ENCODE measurements at places on chromosomes 5 and 9.

GRCh38 chr5:125083981-125084380 is 337.5 kb upstream of the ZNF608 start:
- DNase-seq, result no peak

DNA sequence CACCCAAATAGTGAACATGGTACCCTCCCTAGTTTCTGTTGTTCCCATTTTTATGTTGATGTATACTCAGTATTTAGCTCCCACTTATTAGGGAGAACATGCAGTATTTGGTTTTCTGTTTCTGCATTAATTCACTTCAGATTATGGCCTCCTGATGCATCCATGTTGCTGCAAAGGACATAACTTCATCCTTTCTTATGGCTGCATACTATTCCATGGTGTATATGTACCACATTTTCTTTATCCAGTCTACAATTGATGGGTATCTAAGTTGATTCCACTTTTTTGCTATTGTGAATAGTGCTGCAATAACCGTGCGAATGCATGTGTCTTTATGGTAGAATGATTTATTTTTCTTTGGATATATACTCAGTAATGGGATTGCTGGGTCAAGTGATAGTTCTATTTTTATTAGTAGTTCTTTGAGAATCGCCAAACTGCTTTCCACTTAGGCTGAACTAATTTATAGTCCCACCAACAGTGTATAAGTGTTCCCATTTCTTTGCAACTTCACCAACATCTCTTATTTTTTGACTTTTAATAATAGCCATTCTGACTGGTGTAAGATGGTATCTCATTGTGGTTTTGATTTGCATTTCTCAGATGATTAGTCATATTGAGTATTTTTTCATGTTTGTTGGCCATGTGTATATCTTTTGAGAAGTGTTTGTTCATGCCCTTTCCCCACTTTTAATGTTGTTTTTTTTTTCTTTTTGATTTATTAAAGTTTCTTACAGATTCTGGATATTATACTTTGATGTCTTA is 79.6 kb downstream of the SMIM15 start:
- DNase-seq, result no peak

DNA sequence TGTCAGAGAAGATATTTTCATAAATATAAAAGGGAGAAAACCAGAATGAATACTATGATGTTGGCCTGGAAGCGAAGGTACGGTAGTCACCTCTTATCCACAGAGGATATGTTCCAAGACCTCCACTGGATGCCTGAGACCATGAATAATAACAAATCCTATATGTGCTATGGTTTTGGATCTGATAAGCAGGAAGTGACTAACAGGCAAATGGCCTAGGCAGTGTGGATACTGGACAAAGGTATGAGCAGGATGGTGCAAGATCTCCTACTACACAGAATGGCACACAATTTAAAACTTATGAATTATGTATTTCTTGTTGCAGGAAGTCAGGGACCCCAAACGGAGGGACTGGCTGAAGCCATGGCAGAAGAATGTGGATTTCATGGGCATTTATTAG is 48.2 kb downstream of the ADAMTS12 start:
- no peak for DNase-seq

DNA sequence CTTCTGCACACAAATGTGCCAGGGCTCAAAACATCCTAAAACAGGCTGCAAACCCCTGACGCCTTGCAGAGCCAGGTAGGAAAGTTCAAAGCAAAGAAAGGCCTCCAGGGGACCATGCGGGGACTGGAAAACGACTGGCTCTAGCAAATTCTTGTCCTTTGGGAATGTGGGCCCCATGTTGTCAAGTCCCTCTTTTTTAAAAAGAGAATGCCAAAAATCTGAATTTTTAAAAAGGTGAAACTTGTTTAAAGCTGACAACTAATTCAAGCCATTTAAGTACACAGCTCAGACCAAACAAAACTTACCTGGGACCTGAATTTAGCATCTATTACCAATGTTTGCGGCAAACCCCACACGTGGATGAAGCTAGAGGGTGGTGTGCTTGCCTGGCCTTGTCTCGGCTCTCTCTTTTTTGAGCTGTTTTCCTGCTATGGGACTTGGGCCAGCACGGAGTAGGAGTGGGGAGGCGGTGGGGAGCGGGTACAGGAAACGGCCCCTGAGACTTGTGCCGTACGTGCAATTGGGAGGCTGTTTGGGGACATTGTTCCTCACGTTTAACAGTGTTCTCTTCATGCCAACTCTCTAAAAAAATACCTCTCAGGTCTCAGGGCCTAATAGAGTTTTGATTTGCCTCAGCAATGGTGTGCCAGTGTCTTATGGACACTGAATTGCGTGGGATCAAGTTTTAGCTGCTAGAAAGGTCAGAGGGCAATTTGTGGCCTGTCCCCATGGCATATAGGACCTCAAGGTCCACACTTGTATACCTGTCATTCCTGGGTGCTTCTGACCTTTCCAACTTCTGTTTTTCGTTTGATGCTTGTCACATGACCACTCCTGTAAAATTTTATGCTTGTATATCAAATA is 15.1 kb upstream of the PHF19 start:
- no peak for DNase-seq

DNA sequence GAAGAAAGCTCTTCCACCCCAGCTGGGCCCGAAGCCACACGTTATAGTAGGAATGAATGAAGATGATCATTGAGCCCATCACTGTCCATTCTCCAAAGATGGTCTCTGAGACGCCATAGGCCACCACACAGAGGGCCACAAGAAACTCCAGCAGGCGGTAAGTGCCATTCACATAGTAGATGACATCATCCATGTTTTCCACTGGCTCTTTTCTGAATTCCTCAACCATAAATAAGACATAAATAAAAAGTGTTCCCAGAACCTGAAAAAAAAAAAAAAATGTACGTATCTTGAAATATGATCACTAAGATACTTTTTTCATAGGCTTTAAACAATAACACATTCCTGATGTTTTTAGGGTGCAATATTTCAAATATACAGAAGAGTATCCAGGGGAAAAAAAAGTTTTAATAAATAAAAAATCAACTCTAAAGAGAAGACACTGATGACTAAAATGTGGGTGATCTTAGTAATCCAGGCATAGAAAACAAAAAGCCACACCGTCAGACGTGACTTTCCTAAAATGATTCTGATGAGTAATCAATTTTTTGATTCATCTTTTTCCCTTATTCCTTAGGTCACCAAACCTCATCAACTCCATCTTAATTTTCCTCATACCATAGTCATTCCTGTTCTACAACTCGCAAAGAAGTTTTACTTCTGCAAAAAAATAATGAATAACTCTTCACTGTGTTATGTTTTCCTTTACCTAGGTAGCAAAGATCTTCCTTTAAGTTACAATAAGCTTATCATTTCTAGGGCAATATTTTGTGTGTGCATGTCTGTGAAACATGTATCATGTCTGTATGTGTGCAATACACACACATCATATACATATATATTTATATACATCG is 47.8 kb downstream of the RNF145 start:
- DNase-seq, result no peak

- DNase-seq, result no peak
These were observed 1.6 kb upstream of the C5orf52 start for GRCh38 chr5:157669701-157670097.

DNA sequence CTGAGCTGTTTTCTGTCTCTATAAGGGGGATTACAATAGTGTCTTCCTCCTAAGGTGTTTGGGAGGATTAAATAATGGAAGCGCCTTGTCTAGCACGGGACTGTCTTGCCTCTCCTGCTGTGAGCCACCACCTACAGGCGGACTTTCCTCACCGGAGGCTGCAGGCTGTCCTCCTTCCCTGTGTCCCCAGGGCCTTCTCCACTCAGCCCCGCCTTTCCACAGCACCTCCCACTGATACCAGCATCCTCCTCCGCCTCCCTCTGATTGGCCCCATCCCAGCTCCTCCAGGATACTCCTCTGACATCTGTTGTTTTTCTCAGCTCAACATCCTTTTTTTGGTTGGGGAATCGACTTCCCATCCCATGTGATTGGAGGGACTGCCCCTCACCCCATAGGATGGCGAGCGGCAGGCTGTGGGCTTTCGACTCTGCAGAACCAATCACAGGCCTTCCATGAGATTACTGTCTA is 851 bp upstream of the ZDHHC12 start:
- peak; percentile 73 for DNase-seq

DNA sequence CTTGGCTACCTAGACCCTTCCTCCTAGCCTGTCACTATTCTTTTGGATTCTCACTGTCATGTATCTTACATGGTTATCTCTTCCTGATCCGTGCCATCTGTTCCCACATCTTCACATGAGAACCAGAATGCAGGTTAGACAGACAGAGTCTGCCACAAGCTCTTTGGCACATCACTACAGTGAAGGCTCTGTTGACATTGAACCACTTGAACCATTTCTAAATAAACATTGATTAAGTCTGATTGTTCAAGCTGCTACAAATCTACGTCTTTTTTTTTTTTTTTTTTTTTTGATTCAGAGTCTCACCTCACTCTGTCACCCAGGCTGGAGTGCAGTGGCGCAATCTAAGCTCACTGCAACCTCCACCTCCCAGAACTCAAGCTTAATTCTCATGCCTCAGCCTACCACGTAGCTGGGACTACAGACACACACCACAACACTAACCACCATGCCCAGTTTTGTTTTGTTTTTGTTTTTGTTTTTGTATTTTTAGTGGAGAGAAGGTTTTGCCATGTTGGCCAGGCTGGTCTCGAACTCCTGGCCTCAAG is 85.1 kb upstream of the LRRTM2 start:
- no peak for DNase-seq

DNA sequence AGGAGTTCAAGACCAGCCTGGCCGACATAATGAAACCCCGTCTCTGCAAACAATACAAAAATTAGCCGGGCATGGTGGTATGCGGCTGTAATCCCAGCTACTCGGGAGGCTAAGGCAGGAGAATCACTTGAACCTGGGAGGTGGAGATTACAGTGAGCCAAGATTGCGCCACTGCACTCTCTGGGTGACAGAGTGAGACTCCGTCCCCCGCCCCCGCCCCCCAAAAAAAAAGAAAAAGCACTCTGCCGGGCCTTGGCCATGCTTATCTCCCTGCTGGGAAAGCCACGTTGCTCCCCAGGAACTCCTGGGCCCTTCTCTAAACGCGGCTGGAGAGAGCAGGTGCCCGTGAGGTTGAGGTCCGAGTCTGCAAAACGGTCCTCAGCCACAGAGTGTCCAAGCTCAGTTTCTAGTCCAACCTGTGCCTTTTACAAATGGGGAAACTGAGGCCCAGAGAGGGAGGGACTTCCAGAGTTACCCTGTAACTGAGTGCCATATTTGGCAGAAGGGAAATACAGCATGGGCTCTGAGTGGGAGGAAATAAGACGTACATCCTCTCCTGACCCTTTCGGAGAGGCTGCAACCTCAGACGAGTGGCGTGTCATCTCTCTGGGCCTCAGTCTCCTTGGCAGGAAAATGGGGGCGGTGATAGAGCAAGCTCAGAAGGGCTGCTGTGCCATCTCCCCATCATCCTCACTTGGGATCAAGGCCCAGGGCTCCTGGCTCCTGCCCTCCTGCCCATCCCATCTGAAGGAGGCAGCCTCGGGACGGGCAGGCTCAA is 6.6 kb upstream of the PHYHD1 start:
- DNase-seq, result no peak

GRCh38 chr5:24805230-24805629 is 160.5 kb upstream of the CDH10 start:
- DNase-seq, result no peak

GRCh38 chr9:129183495-129184218 is 5.6 kb upstream of the IER5L start:
- no peak for DNase-seq

DNA sequence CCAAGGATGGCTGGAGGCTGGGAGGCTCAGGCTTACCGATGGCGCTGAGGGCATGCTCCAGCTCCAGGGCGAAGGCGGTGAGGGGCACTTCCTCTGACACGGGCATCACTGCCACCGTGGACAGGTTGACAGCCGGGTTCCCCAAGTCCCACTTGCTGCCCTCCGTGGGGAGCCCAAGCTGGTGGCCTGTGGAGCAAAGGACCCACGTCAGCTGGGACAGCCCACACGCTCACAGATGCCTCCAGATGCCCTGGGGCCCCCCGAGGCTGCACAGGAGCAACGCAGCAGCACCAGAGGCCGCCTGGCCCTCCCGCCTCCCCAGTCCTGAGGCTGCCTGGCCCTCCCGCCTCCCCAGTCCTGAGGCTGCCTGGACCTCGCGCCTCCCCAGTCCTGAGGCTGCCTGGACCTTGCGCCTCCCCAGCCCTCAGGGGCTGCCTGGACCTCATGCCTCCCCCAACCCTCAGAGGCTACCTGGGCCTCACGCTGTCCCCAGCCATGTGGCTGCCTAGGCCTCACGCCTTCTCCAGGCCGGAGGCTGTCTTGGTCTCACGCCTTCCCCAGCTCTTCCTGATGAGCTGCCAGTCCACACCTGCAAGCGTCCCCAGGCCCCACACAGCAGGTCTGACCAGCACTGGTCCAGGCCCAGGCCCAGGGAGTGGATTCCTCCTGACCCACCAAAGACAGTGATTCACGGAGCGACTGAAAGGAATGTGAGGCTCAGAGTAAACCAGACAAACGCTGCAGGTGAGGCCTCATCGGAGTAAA is 25.6 kb upstream of the NSMF start:
- no peak for DNase-seq

- DNase-seq, result no peak
These were observed 84.2 kb downstream of the YIPF5 start for GRCh38 chr5:144086295-144086694.

DNA sequence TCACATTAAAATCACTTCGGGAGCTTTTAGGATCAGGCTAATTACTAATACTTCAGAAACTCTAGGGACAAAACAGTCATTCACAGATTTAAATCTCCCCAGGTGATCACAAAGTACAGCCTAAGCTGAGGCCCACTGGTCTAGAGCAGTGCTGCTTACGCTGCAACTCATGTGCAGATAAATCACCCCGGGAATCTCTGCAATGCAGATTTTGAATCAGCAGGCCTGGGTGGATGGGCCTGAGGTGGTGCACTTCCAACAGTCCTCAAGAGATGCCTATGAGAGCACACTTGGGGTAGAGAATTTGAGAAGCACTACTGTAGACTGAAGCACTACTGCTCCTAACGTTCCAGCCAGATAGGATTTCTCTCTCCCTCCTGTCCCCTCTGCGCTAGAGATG is 28.4 kb downstream of the CSF1R start:
- DNase-seq, result no peak

- DNase-seq, result no peak
These were observed 88.1 kb upstream of the PTPRD start for GRCh38 chr9:10700915-10701314.

GRCh38 chr9:89361816-89362646 is 43.7 kb downstream of the SECISBP2 start:
- DNase-seq, result no peak

DNA sequence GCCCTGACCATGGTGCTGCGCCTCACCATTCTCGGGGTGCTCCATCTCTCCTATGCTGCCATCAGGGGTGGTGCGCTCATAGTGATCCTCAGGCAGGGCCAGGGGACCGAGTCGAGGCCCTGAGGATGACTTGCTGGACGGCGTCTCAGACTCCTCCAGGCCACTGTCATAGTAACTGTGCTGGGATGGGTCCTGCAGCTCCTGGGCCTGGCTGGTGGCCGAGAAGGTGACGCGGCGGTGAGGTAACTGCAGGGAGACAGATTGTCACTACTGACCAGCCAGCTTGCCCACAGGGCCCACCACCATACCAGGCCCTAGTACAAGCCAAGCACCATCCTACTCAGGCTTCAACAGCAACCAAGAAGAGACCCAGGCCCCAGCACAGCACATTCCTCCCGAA is 21.0 kb downstream of the PCDH1 start:
- no peak for DNase-seq

All from glutamatergic neuron (in vitro differentiated cells).